ENCODE measurements at places on chromosomes 12 and 14.

DNA sequence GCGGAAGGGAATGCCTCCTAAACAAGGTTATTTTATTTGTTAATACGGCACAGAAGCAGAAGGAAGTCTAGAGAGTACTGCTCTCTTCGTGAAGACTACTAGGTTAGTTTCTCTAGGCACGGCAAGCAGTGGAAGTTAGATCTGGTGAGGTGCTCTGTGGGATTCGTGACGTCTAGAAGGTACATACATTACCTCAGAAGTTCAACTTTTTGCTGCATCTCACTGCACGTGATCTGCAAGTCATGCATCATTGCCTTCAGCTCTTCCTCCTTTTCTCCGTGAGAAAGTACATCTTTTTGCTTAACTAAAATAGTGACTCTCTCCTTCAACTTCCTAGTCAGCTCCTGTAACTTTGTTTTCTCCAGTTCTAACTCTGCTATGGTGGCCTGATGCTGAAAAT, 74.7 kb downstream of the NIN start:
- DNase-seq = no peak

GRCh38 chr12:126667339-126667738, 1599.6 kb upstream of the TMEM132C start:
- DNase-seq = peak; percentile 73

- DNase-seq = no peak
These were observed 9.2 kb upstream of the MYL6B start for GRCh38 chr12:56143217-56143616.

GRCh38 chr12:81206429-81206828, 128.6 kb downstream of the ACSS3 start:
- DNase-seq = no peak

DNA sequence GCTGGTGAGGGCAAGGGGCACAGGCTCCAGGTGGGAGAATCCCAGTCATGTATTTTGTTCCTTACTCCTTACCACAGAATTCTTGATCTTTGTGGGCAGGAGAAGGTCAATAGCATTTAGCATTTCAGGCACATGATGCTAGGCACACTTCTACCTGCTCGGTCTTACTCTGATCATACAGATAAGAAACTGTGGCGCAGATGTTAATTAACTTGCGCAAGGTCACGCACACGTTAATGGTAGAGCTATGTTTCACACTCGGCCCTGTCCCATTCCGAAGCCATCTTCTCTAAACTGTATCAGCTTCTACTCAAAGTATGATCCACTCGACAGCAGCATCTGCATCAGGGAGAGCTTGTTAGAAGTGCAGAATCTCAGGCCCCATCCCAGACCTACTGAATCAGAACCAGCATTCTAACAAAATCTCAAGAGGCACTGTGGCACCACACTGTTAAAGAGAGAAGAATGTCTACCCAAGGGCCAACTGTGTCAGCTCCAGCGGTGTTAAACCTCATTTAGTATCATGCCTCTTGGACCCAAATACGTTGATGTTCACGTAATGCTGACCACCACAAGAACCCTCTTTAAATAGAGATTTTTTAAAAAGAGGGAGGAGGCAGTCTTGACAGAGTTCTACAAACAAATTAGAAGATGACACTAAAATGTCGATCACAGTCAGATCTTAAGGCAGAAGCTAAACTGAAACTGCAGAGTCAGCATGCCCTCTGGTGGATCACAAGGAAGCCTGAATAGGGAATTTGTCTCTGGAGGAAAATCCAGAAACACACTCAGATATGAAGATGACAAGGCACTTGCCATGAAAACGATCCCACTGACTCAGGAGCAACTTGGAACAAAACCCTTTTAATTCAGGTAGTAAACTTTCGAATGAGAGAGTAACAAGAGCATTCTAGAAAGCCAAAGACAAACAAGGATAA, 7.3 kb downstream of the STXBP6 start:
- DNase-seq = peak; percentile 52

DNA sequence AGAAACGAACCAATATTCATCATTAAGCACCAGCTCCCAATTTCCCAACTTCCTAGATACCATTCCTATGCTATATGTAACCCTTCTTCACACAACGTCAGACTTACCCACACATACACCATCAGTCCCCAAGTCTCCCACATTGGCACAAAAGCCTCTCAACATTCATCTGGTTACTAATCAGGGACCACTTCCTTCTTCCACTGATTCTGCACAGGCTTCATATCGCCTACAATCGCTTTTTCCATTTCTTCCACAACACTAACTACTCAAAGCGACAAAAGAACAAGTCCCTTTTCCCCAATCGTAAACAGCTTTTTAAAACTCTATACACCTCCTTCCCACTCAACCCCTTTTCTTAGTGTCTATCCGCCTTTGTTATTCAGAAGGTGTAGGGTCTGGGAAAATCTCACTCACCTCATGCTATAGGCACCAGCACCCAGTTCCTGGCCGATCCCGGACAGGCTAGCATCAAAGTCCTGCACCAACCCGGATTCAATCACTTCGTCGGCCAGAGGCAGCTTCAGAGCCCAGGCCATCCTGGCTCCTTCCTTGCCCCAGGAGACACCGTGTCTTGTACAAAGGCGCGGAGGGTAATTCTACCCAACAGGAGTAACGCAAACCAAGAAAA, 936 bp downstream of the TFCP2 start:
- DNase-seq = no peak

DNA sequence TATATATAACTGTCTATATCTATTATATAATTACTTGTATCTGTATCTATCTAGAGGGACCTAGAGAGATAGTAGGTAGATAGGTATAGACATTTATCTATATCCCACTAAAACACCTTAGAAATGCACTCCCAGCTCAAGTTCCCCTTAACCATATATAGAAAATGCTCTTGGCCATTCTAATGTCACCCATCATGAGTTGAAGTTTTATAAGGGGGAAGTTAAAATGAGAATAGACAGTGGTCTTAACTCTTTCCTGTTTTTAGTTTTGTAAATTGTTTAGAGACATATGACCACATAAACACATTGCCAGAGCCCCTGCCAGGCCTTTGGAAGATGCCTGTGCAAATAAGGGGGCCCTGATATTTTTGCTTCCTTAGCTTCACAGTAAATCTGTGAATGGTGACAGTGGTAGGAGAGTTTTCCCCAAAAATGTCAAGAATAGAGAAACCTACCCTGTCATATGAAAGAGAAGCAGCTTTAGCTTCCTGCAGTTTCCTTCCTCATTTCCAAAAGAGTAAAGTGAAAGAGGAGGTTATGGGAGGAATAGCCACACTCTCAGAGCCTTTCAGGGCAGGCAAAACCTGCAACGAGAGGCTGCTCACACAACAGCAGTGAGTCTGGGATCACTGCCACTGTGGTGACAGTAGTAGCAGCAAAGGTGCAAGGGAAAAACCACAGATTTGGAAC, 45.5 kb downstream of the MGST1 start:
- no peak for DNase-seq

DNA sequence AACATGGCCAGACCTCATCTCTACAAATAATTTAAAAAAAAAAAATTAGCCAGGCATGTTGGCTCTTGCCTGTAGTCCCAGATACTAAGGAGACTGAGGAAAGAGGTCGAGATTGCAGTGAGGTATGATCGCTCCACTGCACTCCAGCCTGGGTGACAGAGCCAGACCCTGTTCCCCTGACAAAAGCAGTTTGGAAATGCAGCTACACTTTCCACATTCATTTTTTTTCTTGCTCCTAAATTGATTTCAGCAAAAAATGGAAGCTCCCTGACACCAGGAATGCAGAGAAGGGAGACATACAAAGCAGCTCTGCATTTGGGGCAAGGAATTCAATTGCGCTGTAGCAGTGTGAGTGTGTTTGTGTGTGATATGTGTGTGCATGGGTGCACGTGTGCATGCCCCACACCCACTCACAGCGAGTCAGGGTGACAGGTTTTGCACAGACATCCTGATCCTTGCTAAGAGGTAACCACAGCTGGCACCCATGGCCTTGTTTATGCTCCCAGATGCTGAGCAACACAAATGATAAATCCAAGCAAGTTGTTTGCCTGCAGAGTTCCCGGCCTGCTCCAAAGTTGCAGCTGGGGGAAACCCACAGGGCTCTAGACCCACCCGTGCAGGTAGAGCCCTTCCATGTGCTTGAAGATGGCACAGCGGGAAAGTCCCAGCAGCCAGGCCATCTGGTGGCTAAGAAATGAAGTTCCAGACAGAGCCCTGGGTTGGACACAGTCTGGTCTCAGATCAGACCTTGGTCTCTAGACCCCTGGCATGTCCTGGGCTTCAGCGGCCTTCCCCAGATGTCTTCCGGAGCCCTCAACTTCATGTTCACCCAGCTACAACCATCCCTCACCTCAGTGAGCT, 25.9 kb upstream of the BDKRB2 start:
- DNase-seq = no peak

DNA sequence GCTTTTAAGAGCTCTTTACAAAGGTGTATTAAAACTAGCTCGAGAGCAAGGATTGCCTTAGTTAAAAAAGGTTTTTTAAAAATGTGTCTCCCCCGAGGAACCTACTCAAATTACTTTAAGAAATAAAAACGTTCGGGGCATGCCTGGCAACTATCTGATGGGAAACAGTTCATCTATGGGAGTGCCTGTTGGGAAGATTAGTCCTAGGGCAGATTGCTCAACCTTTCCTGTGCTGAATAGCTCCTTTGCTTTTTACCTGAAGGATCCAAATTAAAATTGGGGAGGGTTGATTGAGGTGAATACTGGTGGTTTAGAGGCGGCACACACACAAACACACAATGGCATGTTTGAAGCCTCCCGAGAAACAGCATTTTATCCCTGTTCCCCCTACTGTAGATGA, 541.4 kb upstream of the ATP2B1 start:
- DNase-seq = no peak

DNA sequence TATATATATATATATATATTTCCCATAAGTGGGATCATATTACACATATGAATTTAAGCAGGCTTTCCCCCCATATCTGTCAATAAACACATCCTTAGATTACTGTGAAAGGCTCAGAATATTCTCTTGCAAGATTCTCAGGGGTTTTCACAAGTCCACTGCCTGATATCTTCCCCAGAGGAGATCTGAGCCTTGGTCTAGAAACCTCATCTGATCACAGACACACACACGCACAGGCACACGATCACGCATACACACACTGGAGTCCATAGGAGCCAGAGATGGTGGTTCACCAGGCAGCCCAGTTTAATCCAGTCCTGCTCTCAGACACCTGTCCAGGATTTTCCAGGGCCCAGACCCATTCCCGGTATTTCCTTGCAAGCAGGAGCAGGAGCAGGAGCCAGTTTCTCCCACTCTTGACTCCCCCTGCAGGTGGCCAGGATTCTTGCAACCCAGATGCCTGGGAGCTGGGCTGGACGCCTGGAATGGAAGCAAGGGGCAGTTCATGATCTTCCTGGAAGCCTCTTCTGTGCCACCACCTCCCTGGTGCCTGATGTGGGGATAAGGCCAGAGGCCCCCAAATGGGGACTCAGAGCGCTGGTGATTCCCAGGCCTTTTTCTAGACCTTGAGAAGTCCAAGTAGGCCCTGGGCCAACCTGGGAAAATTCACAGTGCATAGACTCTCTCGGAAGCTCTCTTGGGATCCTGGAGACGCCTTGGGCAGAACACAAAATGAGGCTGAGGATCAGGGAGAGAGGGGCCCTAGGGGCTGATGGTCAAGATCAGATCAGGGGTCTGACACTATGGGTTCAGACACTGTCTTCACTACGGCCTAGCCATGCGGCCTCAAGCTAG, 16.5 kb upstream of the KRT78 start:
- peak; percentile 62 for DNase-seq

- no peak for DNase-seq
These were observed 75.2 kb downstream of the CMAS start for GRCh38 chr12:22121224-22121623.

DNA sequence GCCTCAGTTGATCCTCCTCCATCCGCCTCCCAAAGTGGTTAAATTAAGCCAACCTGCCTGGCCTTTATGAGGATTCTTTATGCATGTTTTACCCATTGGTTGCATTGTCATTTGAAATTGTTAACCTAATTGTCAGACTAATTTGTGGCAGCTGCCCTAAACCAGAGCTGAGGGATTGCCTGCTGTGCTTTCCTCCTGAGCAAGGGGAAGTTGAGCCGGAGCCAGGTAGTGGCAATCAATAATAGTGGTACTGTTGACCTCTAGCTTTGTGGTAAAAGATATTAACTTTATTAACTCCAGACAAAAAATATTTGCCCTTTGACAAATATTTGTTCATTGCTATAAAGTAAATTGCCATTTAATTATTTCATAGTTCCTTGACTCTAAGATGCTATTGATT, 5.6 kb upstream of the HEBP1 start:
- DNase-seq = no peak

DNA sequence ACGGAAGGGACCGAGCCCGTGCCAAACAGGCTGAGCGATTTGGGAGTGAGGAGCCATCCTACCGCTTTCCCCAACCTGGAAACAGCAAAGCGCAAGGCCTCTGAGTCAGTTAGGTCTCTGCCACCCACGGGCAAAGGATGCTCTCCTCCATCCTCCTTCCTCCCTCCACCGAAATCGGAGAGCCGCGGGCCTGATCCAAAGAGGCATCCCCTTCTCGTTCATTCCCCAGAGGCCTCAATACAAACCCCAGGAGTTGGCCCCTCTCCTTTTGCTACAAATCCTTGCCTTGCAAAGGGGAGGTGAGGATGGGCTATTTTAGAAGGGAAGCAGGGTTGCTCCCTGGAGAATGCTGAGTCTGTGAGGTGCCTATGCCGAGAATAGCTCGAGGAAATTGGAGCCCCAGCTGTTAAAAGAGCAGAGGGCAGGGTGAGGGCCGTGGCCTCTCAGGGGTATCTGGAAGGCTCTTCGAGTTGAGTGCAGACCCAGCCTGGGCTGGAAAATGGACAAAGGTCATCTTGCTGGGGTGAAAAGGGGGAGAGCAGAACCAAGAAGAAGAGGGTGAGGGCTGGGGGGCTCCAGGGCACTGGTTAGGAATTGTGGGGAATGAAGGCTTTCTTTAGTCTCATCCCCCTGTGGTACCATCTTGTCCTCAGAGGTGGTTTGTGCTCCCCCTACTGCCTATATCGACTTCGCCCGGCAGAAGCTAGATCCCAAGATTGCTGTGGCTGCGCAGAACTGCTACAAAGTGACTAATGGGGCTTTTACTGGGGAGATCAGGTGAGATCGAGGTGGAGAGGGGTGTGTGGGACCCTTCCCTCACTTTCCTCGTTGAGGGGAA, 1.1 kb downstream of the TPI1 start:
- DNase-seq = peak; percentile 8

- DNase-seq = peak; percentile 18
These were observed 10.0 kb downstream of the LRCOL1 start for GRCh38 chr12:132600048-132601032.

- peak; percentile 79 for DNase-seq
These were observed 57.1 kb upstream of the PCED1B start for GRCh38 chr12:47022296-47022695.

DNA sequence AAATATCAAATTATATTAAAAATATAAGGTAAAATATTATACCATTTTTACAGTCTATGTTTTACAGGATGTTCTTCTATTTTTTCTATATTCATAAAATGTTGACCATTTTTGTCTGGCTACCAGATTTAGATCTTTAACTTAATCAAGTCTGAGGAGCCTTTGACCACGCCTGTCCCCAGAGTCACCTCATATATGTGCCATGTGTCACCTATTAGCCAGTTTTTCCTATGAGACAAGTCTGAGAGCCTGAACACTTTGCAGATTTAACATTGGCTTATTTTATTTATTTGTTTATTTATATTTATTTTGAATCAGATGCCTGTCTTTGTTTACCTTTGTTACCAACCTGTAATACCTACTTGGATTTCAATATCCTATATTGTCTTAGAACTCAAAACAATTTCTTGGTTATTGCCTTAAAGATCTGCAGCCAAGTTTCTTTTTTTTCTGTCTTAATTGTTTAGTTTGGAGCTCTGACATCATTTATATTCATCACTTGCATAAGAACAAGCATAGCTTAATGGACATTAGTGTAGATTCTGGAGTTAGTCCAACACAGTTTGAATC, 116.2 kb upstream of the ALX1 start:
- DNase-seq = no peak

- DNase-seq = peak; percentile 54
These were observed 22.8 kb upstream of the GARIN2 start for GRCh38 chr14:67166450-67166853.

Data from HFFc6 (cell line).